Left ventricle myocardium inferior (tissue), 1 donor: ENCODE measurements at places on chromosomes 7 and 10.
A peak's percentile ranks its signal among the peaks of the same experiment; 100 is the strongest.

GRCh38 chr10:44009891-44010632 lies 361.4 kb upstream of the ZNF32 start:
- DNase-seq, result no peak

- DNase-seq, result no peak
Measured at GRCh38 chr7:151682831-151683614, 163.3 kb upstream of the RHEB start.

GRCh38 chr10:62456611-62457101 lies 82.5 kb downstream of the ZNF365 start:
- no peak for DNase-seq

DNA sequence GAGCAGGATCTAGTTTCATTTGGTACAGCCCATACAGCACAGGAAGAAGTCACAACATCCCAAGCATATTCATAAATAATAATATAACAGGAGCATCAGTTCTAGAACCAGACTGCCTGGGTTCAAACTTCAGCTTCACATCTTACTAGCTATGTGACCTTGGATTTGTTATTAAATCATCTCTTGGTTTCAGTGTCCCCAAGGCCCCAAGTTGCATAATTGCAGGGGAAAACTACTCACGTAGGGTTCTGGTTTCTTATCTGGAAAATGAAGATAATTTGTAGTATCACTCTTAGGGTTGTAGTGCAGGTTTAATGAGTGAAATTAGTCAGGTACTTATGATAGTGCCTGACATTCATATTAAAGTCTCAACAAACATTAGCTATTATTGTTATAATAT lies 5.5 kb upstream of the IQUB start:
- DNase-seq, result no peak

GRCh38 chr7:23242321-23242720 lies 4.3 kb upstream of the GPNMB start:
- no peak for DNase-seq

GRCh38 chr7:112023786-112024185 lies 182.4 kb downstream of the DOCK4 start:
- no peak for DNase-seq

- no peak for DNase-seq
Measured at GRCh38 chr10:111295788-111296187, 219.0 kb downstream of the ADRA2A start.

GRCh38 chr10:44574596-44575480 lies 189.9 kb upstream of the CXCL12 start:
- no peak for DNase-seq

GRCh38 chr10:44958196-44958897 lies 1.3 kb upstream of the RASSF4 start:
- DNase-seq, result no peak

GRCh38 chr10:34250722-34251121 lies 564.4 kb downstream of the PARD3 start:
- DNase-seq, result no peak

- DNase-seq, result no peak
Measured at GRCh38 chr10:74921744-74922143, 95.3 kb downstream of the KAT6B start.

DNA sequence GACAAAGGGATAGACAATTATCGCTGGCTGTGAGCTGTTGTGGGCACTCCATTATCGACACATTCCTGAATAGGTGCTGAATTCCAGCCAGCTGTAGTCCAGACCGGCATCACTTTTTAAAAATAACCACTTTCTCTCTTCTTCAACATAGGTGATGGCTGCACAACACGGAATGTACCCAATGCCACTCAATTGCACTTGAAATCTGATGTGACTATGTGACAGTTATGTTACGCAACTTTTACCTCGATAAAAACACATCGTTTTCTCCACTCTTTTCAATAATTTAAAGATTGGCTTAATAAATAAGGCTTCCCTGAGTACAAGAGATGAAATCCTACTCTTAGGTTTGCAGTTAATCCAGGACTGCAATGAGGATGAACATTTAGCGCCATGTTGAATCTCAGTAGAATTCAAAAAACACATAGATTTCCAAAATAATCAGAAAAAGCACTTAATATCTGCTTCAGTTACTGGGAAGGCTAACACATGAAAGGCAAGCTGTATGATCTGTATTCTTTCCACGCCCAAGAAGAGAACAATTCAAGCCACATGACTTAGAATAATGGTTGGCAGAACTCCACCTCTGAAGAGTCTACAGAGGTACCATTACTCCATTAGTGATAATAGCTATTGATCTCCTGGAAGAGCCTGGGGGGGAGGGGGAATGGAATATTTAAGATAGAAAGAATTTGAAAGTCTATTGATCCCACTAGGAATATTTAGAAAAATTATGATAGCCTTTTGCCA lies 3.6 kb downstream of the YWHAG start:
- DNase-seq, result no peak

GRCh38 chr10:7948371-7949000 lies 106.0 kb upstream of the GATA3 start:
- DNase-seq, result no peak

DNA sequence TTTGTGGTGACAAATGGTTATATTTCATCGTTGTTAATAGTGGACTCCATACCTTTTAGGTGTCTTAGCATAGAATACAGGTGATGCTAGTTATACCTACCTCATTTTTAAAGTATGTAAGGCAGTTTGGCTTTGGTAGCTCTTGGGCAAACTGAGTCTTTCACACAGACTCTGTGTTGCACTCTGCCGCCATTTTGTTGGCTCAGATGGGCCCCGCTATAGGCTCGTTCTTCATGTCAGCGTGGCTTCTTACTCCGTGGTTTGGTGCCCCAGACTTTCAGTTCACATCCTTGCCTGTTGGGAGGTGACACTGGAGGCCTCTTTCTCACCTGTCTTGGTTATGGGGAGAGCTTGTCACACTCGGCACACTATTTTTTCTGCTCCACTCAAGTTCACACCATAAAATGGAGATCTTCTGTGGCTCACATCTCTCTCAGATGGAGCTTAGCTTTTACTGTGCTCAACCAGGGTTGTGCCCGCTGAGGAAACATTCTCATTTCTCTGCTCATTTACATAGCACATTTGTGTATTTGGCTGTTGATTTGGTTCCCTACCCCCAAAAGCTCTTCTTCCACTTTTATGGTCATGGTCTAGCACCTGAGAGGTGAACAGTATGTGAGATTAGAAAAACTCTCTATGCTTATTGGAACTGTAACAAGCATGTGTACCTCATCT lies 178.5 kb downstream of the ARID5B start:
- no peak for DNase-seq

DNA sequence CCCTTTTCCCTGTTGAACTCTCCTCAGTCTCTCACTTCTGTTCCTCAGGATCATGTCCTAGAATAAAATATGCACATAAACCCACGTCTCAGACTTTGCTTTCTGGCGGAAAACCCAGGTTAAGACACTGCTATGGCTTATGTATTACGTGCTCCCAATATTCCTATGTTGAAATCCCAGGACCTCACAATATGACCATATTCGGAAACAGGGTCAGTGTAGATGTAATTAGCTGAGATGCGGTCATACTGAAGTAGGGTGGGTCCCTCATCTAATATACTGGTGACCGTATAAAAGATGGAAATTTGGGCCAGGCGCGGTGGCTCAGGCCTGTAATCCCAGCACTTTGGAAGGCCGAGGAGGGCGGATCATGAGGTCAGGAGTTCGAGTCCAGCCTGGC lies 59.9 kb downstream of the KIAA1549 start:
- no peak for DNase-seq

DNA sequence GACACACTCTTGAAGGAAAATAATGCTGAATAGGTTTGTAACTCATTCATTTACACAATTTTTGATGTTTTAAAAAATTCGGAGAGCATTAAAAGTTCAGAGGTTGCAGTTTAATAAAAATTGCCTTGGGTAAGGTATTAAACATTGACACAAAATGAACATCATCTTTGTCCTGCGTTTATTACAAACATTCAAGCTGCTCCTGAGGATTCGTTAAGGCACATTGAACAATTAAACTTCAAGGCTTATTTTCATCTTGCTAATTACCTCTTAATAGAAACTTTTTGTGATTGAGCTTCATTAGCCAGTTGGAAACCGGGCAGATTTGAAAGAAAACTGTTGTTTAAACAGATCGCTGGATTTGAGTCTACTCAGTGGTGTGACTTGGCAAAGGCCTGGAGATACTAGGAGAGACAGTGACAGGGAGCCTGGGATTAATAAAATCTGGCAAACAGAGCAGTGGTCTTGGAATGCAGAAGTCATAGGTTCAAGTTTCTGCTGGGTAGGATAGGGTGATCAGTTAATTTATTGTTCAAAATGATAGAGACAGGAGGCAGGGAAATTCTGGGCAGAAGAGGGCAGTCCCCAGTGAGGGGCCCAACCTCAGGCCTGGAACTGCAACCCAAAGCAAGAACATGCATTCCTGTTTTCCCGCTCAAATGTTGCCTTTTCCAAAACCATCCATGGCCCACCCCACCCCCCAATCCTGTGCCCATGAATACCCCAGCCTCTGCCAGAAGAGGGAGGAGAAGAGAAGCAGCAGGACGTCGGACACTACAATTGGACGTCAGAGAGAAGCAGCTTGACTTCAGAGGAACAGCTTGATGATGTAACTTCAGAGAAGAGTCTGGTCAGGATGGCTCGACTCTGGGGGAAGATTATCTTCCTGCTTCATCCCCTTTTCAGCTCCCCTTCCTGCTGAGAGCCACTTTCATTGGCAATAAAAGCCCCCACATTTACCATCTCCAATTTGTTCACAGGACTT lies 43.5 kb upstream of the SLC35G1 start:
- no peak for DNase-seq

GRCh38 chr7:27175626-27176523 lies 1.8 kb upstream of the HOXA10 start:
- DNase-seq, result peak; percentile 3

- no peak for DNase-seq
Measured at GRCh38 chr10:120327675-120328074, 129.4 kb upstream of the PLPP4 start.

DNA sequence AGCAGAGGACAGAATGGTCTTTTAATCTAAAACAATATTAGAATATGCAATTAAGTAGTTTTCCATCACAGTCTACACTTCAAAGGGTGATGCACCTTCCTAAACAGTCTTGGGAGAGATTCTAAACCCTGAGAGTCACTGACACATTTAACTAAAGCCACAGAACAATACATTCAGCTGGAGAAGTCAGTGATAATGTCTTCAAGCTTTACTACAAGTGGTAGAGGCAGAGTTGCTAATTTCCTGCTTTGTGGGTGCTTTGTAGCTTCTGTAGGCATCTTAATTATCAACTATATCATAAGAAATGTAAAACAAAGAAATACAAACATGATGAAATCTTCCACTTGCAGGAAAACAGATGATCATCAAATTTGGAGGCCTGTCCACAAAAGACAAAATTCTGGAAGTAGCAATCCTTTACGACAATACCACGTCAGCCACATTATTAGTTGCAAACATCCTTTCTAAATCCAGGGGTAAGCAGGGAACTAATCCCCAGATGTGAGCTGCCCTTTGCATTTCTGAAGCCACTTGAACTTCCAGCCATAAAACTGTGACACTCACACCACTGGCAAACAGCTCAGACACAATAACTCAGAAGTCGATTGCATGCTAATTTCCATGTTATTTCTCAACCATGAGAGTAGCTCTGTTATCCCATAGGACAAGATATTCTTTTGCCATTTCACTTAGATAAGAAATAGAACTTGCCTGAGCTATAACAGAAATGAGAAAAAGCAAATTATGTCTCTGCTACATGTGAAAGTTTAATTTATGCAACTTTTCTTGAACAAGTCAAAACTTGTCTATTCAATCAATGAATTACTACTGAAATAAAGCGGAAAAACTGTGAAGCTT lies 212.2 kb downstream of the FAM107B start:
- no peak for DNase-seq

DNA sequence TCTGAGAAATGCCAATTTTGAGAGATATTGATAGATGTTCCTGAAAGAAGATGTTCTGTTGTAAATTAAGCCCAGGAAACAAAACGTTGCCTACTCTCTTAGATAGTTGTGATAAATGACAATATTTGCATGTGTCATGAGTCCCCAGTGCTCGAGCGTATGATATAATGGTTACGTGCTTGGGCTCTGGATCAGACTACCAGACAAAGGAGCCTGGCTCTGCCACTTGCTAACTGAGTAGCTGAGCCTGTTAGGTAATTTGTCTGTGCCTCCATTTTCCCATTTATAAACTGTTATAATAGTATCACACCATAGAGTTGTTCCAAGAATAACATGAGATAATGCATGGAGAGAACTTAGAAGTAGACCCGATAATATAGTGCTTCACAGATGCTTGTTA lies 1.8 kb downstream of the A1CF start:
- DNase-seq, result no peak
